ENCODE measurements at places on chromosomes 13 and 19.

DNA sequence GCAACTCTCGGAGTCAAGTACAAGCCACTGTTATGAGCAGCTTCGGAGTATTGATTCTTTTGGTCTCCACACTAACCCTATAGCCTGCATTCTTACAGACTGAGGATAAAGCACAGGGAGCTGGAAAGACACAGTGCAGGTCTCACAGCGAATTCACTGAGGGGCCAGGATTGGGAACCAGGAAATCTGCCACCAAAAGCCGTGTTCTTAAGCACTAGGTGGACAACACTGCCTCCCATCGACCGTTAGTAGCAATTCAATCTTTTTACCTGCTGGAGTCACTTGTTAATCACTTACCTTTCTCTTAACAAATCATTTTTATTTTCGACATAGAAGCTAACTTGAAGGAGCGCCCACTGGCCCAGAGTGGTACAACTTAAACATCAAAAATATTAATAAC, 6.3 kb downstream of the PMIS2 start:
- no peak for DNase-seq

GRCh38 chr19:288911-289310, 2.3 kb downstream of the PLPP2 start:
- DNase-seq: no peak

DNA sequence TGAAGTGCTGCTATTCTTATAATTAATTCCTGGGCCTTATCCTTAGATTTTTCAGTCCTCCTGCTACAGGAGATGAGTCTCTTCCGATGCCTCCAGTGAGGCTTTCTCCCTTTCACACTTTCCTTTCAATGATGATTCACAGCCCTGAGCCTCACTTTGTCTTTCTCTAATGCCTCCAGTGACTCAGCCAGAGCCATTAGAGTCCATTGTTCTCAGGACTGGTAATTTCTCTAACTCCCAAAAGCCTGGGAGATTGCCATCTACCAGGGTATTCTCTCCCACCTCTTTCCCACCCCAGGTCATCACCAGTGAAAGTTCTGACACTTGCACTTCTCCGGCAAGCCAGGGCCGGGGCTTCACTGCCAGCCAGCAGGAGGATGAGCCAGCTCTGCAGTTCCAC, 49.6 kb upstream of the ARGLU1 start:
- DNase-seq: no peak

GRCh38 chr13:49869519-49869918, 66.6 kb downstream of the SPRYD7 start:
- DNase-seq: no peak

- DNase-seq: no peak
Observed at GRCh38 chr19:7931221-7932061, 5.5 kb upstream of the CTXN1 start.

DNA sequence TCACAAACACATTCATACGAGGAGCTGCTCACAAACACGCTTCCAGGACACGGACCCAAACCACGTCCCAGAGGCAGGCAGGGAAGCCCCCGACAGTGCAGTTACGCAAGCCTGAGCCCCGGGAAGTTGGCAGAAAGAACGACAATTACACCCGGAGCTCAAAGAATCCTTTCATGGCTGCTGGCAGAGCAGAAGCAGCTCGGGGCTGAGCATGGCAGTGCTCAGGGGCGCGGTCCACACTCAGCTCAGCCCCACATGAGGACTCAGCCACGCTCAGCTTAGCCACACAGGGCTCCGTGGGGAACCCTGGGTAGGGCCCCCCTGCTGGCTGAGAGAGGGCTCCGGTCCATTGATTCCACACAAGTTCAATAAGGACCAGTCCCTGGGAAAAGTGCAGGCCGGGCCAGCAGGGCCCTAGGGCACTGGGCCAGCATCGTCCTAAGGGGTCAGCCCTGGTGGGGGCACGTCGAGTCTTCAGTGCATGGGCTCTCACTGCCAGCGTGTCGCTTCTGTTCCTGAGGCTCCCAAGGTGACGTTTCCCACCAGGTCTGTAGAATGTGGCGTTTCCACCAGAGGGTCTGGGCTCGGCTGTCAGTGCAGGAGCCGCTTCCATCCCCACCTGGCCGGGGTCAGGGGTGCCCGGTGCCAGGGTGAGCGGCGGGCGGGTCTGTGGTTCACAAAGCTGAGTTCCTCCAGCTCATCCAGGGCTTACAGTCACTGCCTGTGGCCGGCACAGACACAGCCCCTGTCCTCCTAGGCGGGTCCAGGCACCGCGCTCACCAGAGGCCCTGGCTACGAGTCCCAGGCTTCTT, 23.1 kb downstream of the GAS6 start:
- no peak for DNase-seq

DNA sequence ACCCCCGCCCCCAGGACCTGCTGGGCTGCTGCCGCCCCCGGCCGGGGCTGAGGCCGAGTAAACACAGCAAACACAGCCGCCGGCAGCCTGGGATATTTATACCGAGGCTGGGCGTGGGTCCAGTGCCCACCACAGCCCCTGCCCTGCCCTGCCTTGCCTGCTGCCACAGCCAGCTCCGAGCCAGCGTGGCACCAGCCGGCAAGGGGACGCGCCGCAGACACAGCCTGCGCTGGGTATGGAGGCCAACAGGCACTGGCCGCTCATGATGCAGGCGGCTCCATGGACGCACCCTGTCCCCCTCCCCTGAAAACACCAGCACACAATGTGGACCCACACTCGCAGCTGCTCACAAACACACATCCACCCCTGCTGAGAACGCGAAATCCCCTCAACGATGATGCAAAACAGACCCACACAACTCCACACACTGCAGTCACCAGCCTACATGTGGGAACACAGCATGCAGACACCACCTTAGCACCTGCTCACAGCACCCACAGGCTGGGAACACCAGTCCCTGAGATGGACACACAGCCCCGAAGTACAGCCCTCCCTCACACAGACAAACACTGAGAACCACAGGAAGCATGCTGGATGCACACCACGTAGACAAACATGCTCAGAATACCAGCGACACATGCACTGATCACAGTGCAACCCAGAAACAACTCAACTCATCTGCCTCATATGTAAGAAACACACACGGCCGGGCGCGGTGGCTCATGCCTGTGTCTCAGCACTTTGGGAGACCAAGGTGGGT, 16.2 kb downstream of the CCDC97 start:
- DNase-seq: no peak

DNA sequence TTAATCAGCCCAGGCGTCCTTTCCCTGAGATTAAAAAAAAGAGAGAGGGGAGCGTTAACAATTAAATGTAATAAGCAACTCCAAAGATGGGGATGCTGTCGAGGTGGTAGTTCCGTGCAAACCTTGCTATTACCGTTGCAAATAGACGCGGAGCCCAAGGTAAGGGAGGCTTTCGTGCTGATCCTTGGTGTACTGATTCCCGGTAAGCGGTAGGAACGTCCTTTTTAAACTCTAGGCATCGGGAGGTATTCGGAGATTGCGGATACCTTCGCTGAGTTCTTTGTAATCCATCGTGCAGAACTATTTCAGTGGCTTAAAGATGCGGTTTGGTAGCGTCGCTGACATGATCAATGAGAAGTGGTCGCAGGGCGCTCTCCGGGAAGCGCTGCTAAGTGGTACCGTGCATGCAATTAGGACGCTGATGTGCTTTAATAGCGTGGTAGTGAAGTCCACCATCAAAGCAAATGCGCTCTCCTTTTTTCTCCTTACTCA, 3.1 kb downstream of the SLITRK5 start:
- DNase-seq: no peak

GRCh38 chr13:21055511-21056045, 5.8 kb downstream of the LATS2 start:
- no peak for DNase-seq

DNA sequence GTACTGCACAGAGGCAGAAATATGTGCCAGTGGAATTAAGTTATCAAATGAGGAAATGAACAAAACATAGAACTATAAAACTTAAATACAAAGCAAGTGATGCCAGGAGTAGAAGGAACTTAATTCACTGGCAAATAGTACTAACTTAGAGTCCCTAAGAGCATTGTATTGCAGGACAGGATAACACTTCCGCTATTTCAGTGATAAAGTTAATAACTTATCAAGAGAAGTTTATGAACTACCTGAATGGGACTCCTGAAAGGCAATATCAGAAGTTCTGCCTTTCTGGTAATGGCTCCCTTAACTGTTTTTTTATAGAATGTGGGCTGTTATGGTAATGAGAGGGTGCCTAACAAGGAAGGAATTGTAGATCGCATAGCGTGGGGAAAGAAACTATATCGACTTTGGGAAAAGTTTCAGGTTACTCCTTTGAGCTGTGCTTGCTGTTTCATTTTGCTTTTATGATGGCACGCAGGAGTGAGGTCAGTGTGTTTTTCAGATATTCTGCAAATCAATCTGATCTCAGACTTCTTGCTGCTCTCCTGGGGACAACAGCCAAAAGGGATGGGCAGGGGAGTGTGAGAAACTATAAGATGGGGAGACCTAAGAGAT, 95.3 kb upstream of the MLNR start:
- DNase-seq: no peak

DNA sequence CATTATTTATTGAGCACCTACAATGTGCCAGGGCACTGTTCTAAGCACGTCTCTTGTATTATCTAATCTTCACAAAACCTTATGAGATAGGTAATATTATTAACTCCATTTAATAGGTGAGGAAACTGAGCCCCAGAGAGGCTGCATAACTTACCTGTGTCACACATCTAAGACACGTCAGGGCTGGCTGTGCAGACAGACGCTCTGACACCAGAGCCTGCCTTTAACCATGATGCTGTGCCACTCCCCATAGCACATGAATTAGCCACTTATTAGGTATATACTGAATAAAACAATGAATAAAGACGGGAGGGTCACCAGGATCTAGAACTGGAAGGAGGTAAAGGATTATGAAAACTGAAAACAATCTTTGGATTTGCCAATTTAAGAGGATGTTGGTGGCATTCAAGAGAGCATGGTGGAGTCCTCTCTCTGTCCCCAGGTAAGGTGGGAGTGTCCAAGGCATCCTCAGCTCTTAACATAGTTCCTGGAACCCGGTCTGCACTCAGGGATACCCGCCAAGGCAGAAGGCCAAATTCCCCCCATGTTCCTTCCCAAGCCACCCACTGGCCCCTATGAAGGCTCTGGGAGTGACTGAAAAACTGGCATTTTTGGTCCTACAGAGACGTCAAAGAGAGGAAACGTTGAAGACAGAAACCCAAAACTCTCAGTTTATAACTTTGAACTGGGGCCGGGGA, 479.7 kb downstream of the FOXO1 start:
- no peak for DNase-seq

GRCh38 chr13:85500696-85501256, 298.4 kb downstream of the SLITRK6 start:
- no peak for DNase-seq

DNA sequence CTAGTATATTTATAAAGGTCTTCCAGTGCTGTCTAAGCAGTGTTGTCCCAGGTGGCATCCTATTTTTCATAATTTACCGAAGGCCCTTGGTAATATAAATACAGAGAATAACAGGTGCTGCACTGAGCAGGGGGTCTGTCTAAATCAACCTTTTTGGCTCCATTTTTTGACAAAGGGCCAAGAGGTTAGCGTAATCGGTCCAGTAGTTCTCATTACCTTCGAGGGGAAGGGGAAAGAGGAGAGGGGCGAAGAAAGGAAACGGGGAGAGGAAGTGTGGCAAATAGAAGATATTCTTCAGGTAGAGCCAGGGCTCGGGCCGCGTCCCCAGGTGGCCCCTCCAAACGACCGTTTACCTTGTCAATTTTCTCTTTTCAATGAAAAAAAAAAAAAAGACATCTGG, 749 bp upstream of the PAN3 start:
- DNase-seq: no peak

DNA sequence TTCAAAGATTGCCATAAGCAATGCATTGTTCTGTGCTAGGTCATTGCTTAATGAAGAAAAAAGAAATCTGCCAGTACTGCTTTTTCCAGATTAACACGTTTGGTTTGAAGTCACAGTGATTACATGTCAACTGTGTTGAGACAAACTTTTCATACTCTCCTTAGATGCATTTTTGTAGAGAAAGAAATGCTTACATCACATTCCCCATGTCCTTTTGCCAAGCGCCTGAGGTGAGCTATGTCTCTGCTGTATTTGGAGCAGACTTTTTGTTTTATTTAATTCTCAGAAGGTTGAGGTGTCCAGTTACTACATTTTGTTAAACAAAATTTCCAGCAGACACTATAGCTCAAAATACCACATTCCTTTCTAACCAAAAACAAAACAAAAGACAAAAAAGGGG, 16.2 kb downstream of the LACC1 start:
- no peak for DNase-seq

DNA sequence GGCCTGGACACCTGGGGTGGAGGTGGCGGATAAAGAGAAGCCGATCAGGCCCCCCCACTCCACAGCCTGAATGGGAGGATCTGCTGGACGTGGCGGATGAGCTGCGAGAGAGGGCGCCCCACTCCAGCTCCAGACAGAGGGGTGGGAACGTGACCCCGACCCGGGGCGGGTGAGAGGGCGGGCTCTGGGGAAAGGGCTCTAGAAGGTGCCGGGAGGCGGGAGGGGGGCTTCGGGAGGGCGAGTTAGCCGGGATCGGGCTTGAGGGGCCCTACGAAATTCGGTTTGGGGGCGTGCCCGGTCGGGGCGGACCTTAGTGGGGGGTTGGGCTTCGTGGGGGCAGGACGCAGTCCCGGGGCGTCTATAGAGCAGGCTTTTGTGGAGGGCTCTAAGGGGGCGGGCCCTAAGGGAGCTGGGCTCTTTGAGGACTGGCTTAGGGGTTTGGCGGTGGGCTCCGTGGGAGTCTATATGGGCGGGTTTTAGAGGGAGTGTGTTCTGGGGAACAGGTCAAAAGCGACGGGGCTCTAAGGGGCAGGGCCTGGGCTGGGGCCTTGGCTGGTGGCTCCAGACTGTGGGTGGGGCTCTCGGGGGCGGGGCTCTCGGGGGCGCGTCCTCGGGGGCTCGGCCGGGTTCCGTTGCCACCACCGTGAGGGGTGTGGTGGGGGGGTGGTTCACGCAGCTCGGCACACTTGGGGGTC, 4.1 kb upstream of the NANOS3 start:
- no peak for DNase-seq

GRCh38 chr13:110388108-110388943, 81.2 kb downstream of the COL4A2 start:
- no peak for DNase-seq

GRCh38 chr13:62706048-62706447, 1290.4 kb upstream of the PCDH20 start:
- DNase-seq: no peak

DNA sequence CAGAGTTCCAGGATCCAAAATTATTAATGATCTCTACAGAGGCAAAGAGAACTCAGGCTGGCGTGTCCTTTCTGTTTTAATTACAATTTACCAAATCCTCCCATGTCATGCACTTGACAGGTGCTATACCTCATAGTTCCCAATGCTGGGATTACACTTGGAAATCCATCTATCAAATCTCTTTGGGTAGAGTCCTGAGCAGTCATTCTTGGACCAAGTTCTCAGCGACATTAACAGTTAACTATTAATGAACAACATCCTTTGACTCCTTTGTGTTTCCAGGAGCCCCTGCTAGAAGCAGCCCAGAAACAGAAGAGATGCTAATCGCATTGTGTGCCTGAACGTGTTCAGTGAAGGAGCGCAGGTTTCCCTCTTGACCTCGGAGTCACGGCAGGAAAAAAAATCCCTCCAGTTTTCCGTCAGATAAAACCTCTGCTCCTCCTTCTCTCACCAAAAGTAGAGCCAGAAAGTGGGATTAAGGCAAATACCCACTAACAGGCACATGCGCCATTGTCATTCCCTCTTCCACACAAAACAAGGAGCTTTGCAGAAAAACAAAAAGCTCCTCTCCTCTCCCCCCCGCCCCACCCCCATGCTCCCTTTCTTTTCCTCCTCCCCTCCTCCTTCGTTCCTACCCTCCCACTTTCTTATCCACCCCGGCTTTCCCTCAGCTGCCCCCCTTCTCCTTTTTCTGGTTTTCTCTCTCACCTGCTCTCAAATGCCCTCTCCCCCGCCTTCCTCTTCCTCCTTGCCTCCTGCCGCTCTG, 224.7 kb downstream of the ZIC5 start:
- DNase-seq: no peak
